ENCODE measurements at places on chromosomes 3 and 15.

DNA sequence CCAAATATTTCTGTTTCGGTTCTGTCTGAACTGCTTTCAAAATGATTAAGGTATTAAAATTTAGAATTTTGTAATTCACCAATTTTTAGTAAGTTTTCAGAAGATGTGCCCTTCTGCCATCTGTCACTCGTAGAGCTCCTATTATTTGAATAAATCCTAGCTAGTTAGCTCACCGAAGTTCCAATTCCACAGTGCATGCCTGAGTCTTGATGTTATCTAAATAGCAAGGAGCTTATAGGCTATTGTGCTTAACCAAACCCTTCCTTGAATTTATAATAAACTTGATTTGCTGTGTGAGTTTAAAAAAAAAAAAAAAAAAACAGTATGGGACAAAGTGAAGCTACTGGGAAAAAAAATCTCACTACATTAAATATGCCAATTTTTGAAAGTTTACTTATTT, 18.7 kb downstream of the ATP13A3 start:
- DNase-seq = no peak

- DNase-seq = no peak
Measured at GRCh38 chr15:74332011-74332410, 35.4 kb downstream of the CYP11A1 start.

GRCh38 chr3:18252578-18252977, 172.6 kb downstream of the SATB1 start:
- DNase-seq = no peak

DNA sequence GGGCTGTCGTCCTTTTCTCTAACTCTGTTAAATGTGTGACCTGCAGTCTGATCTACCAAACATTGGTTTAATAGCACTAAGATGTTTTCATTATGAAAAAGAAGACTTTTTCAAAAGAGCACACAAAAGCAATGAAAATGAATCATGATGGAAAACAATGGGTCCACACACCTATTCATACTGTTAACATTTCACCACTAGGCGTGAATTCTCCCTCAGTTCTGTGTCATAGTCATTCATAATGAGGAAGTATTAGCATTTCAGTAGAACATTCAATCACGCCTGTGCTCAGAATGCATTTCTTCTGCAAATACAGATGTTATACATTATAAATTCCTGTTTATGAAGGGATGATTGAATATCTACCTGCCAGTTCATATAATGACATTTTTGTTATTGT, 35.9 kb downstream of the EIF4E3 start:
- DNase-seq = no peak

- DNase-seq = no peak
Measured at GRCh38 chr3:21484828-21485144, 266.2 kb downstream of the ZNF385D start.

DNA sequence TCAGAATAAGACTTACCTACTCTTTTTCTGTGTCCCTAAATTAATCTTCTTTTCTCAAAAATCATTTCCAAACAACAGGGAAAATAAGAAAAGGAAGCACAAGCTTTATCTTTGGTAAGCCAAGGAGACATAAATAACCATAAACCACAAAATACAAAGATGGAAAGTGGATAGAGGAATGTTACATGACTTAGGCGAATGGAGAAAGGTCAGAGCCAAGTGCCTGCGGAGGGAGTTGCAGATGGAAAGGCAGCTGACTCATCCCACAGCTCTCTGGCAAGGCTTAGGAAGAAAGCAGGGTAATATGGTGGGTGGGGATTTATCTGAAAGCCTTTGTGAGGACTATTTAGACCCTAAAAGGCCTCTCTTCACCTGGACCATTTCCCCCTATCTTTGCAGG, 72.8 kb downstream of the GALK2 start:
- DNase-seq = no peak
